Left renal pelvis (tissue), 4 donors: ENCODE measurements at places on chromosomes 13 and 19. TPM values are rescaled to one million over a fixed set of nuclear protein-coding genes. Genes with fewer than 3 reads are reported as not detected.

The GAPDHS gene
- polyA plus RNA-seq, result not detected

The LAMP1 gene
- 194 TPM for polyA plus RNA-seq

The ZNF554 gene
- 7.4 TPM for polyA plus RNA-seq

The PEAK3 gene
- 0.07 TPM for polyA plus RNA-seq

The ZC3H13 gene
- polyA plus RNA-seq, result 72.9 TPM
